Esophagus squamous epithelium (tissue), 5 donors: ENCODE measurements at places on chromosomes 5 and 9.

DNA sequence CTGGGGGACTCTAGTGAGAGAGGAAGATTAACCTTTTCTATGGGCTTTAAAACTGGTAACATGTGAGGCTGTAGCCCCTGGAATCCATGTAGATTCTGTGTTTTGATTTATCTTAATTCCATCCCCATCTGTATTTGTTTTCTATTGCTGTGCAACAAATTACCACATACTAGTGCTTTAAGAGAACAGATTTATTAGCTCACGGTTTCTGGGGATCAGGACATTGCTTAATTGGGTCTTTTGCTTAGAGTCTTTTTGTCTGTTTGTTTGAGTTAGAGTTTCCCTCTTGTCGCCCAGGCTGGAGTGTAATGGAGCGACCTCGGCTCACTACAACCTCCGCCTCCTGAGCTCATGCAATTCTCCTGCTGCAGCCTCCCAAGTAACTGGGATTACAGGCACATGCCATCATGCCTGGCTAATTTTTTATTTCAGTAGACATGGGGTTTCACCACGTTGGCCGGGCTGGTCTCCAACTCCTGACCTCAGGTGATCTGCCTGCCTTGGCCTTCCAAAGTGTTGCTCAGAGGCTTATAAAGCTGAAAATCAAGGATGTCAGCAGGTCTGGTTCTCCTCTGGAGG is 29.9 kb upstream of the GNA14 start:
- DNase-seq: no peak

DNA sequence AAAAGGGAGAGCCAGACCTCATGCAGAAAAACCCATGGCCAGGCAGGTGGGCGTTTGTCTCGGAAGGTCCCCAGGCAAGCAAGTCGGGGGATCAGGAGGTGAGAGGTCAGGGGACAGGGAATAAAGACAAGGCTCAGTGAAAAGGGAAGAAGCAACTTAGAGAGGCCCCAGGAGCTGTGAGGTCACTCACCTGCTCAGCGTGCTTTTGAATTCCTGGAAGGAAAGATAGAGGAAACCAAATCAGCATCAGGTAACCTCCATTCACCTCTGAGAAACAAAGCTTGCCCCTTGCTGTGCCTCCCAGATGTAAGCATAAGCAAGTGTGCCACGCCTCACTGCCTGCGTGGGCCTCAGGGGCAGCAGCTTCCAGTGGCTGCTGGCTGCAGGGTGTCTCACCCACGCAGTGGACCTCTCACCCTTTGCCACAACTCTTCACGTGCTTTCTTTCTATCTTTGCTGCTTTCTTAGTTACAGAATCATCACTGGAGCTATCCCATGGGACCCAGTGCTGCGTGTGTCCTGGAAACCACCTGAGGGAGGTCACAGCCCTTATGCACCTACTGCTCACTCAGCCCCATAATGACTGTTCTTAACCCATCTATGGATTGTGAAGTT is 6.0 kb downstream of the TRIM7 start:
- no peak for DNase-seq

DNA sequence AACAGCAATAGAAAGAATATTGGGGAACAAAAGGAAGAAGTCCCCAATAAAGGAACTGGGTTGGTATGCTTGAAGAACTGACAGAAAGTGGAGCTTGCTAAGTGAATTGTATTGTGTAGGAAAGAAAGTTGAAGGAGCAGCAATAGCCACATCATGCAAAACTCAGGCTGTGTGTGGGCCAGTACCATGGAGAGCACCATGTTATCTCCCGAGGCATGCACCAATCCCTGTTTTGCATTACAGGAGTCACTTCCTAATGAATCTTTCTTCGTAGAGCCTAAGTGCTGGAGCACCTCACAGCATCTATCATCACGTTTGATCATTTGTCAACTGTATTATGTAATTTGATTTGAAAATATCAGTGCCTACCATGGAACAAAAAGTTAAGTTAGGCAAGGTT is 137.7 kb upstream of the NMUR2 start:
- DNase-seq: no peak

DNA sequence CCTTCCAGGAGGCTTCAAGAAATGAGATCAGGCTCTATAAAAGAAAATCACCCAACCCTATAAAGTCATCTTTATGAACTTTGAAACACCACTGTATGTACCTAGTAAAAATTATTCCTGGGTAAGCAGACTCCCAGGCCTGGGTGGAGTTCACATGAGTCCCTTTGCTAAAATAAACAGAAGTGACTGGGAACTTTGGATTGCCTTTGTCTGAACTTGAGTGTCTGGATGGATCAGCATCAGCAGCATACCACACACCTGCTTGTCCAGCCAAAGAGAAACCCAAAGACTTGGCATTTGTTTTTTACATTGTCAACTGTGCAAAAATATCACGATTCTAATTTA is 79.6 kb upstream of the CDKN2B start:
- no peak for DNase-seq

GRCh38 chr9:38422555-38423260 is 1.5 kb downstream of the IGFBPL1 start:
- no peak for DNase-seq

DNA sequence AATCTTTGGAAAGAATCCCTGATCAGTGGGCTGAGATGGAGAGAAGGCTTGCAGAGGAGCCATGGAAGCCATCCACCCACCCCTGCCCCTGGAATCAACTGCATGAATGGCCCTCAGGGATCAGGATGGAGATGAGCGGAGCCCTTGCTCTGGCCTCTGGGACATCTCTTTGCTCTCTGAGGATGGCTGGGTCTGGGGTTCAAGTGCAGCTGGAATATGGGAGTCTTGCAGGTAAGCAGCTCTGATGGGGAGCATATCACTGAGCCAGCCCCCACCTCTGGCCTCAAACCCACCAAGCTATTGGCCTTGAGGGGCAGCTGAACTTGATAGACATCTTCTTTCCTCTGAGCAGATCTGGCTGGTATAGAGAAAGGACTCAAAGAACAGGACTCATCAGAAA is 76.1 kb downstream of the C5orf15 start:
- DNase-seq: no peak

DNA sequence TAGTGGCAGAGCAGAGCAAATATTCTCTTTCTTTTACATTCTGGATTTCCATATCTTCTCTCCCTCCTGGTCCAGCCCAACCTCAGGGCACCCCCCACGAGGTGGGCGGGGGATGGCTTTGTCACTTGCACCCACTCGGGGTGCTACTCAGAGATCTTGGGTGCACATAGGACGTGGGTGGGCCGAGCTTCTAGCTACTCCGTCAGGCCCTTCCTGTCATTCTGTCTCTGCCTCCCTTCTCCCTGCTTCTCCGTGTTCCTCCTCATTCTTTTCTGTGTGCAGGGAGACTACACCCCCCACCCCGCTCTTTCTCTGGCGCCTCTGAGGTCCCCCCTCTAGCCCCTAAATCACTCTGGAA is 19.5 kb downstream of the PCDHGC5 start:
- DNase-seq: no peak

- no peak for DNase-seq
Observed at GRCh38 chr5:58582019-58582802, 664 bp upstream of the RAB3C start.

DNA sequence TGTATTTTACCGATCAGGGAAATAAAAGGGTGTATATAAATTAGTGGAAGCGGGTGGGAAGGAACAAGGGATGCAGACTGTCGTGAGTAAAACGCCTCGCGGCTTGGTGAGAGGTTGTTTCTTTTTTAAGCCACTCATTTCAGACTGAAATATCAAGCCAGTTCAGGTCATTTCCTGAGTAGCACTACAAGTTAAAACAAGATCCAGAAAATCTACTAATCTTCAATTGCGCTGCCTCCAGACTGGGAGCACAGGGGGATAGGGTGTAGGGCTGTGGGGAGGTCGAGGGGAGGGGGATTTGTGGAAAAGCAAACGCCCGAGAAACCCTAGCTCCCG is 140.8 kb downstream of the TSSK1B start:
- DNase-seq: no peak
